ENCODE measurements at places on chromosomes 11 and 22.

GRCh38 chr11:83122050-83122449 is 34.9 kb upstream of the PCF11 start:
- DNase-seq, result no peak

GRCh38 chr11:66393954-66394353 is 22.4 kb upstream of the SLC29A2 start:
- no peak for DNase-seq

DNA sequence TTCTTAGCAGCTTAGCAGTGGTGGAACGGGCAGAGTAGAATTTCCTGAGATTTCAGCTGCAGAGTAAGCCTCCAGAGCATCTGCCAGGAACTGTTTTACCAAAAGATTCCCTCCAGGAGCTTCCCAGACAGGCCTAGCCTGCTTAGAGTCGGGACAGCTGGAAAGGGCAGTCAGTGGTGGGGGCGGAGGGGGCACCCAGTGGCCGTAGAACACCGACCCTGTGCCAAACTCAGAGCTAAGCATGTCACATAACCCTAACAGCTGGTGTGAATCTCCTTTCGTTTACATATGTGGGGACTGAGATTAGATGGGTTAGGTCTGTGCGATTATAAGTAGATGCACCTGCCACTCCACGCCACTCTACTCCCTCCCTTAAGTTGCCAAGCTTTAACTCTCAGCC is 80.0 kb upstream of the CRTAM start:
- no peak for DNase-seq

GRCh38 chr11:120258661-120259060 is 18.7 kb downstream of the POU2F3 start:
- DNase-seq, result no peak

DNA sequence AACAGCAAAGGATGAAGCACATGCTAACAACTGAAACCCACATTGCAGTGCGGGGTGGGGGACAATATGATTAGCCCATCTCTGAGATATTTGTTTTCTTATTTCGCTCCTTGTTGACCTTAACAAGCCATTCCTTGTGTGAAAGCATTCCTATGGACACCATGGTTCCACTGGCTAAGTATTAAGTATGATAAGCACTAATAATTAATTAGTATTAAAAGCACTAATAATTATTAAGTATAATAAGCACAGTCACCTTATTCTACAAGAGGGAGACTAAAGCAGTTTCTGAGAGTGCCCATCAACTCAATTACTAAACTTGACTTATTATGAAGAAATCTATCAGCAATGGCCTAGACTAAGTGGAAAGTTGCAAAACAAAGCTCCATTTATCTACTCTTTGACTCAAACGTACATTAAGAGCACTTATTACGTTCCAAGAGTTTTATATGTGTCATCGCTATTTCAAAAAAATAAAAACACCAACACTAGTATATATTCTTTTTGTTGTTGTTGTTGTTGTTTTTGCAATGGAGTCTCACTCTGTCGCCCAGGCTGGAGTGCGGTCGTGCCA is 65.3 kb downstream of the RBFOX2 start:
- DNase-seq, result no peak

All from activated CD4-positive, alpha-beta T cell treated with anti-CD3 and anti-CD28 coated beads, Interleukin-10, Interleukin-2, amounts not matched to agents 100 ng/mL and 50 ng/mL, durations not matched to agents 16 hours and 8 hours (primary cell).